ENCODE measurements at places on chromosomes 6 and 20.

DNA sequence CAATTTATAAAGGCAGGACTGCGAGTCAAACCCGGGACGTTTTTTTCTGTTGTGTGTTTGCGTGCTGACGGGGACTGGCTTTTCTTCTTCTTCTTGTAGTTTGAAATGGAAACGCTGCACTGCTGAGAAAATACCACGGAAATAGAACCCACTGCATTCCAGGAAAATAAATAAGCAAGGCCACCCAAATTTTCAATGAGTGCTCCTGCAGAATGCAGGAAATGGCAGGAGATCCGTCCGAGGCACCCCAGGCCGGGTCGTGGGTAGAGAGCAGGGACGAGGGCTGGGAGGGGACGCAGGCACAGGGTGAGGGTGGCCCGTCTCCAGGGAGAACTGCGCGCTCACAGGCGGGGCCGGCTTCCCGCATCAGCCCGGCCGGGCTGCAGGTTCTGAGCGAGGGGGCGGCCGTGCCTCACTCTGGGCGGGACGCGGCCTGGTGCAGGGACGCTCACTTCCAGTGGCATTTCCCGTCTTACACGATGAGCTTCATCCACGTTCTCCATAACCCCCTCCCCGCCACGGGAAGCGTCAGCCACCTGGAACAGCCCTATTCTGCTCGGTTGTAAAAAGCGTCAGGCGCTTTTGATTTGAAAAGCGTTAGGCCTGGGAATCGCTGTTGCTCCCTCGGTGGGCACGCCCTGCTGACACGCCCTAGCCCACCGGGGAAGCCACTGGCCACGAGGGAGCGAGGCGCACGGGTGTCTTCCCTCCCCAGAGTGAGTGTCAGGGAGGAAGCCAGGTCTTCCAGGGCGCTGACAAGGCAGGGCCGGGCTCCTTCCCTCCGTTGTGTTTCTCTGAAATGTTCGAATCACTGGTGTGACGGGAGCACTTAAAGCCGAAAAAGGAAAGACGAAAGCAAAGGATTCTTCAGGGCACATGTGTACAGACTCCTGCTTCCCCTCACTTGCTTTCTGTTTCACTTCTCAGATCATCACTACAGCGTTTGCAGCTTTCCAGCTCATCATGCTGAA, 17.9 kb upstream of the EXOC2 start:
- no peak for DNase-seq

DNA sequence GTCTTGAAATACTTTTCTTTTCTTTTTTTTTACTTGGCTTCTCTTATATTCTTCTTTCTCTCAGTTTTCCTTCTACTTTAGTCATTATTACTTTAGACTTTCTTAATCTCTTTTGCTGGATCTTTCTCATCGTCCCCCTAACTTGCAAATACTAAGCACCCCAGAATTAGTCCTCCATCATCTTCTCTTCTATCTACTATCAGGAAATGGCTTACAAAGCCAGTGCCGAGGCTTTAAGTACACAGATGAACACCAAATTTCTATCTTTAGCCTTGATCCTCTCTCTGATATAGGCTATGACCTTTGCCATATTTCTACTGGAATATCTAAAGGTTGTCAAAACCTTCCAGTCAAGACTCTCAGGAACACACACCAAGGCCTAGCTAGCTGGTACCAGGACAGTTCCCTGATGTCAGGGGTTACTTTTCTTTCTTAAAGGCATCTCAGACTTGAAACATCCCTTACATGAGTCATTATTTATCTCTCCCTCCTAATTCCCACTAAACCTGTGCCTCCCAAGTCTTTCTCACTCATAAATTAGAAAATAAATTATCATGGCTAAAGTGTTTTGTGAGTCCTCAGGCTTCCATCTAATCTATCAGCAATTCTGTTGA, 278.6 kb upstream of the TCF21 start:
- DNase-seq: no peak

GRCh38 chr6:79465381-79465780, 71.8 kb downstream of the LCA5 start:
- no peak for DNase-seq

DNA sequence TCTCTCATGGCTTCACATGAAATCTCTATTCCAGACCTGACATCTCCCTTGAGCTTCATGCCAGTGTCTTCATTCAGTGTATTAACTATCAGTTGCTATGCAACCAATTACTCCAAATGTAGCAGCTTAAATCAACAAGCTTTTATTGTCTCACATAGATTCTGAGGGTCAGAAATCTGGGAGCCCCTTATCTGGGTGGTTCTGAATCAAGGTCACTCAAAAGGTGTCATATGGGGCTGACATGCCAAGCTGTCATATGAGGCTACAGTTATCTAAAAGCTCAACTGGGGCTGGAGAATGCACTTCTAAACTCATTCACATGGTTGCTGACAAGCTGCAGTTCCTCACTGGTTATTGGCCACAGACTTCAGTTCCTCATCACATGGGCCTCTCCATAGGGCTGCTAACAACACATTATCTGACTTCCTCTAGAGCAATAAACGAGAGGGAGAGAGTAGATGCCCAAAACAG, 7.3 kb upstream of the CGA start:
- no peak for DNase-seq

- DNase-seq: no peak
These were observed 461.9 kb downstream of the KIF16B start for GRCh38 chr20:16111172-16111832.

- no peak for DNase-seq
These were observed 142.9 kb downstream of the HIVEP2 start for GRCh38 chr6:142802124-142802523.

GRCh38 chr6:164370773-164371172, 938.6 kb downstream of the C6orf118 start:
- no peak for DNase-seq

GRCh38 chr6:107691062-107691751, 132.9 kb downstream of the SCML4 start:
- no peak for DNase-seq

DNA sequence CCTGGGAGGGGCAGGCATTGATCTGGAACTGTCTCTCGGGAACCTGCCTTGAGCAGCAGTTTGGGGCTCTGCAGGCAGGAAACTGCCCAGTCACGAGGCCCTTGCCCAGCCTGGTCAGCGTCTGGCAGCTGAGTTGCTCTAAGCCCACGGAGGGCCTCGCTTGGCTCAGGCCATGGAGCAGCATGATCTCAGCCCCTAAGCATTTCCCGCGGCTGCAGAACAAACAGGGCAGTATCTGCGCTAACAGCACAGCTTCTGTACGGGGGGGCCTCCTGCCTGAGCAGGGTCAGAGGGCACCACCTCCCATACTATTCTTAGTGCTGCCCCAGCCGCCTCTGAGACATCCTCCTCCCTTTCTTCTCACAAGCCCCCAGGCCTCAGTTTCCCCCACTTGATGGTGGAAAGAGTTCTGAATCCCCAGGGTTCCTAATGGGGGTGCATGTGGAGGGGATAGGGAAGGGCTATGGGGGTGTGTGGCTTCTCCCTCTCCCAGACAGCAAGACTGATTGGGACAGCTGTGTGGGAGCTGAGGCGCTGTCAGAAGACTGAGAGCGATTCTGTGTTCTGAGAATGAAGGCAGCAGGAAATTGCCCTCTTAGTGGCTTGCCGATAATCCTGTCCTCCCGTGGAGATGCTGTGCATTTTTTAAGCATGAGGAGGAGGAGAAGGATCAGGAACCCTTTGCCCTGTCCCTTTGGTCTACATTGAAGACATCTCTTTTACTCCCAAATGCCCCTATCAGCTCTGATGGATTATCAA, 46.4 kb downstream of the MOCS1 start:
- no peak for DNase-seq

GRCh38 chr20:34493646-34494045, 22.6 kb upstream of the DYNLRB1 start:
- DNase-seq: no peak

- no peak for DNase-seq
These were observed 12.9 kb downstream of the RPS6KA2 start for GRCh38 chr6:166614171-166614583.

DNA sequence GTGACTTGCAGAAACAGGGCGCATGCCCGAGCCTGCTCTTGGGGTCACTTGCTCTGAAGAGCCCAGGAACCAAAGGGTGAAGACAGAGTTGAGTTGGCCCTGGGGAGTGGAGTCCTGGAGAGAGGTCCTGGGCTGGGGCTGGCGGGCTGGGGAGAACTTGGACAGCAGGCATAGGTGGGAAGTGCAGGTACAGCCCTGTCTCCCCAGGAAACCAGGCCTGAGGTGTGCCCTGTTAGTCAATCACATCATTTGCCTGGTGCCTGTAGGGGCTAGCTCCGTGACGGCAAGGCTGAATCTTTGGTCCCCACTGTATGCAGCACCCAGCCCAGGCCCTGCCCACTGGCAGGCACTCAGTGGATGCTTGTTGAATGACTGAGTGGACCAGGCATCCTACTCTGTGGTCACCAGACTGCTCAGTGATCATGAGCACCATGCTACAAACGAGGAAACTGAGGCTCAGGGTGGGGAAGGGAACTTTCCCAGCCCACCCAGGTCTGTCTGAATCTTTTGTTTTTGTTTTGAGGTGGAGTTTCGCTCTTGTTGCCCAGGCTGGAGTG, 15.6 kb upstream of the NOL4L start:
- DNase-seq: no peak

DNA sequence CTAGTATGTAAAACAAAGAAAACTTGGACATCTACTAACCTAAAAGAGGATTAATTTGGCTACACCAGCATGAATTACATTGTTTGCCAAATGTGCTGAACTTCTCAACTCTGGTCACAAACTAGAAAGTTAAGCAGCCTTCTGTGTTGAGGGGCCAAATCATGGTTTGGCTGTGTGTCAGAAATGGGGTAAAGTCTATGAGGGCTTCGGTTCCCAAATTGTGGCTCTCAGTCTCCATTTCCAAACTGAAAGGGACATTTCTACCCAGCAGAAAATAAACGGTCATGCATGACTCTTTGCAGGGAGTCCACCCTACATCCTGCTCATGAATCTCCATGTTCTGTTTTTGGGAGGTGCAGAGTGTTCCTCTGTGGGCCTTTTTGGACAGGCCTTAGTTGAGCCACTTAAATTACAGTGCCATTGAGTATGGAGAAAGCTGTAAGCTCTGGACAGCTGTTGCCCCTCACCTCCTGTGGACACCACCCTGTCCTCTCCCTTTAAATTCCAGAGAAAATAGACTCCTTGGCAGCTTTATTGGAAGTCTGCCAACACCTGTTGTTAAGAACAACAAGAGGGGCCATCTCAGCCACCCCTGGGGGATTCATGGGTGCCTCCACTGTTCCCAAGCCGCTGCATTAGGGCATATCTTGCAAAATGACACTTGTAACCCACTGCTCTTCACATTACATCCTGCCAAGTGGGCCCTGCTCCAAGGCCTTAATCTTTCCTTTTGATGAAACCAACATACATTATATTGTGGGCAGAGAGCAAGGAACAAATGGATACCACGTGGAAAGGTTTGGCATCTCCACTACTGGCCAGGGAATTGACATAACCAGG, 27.5 kb upstream of the SNRPC start:
- no peak for DNase-seq

GRCh38 chr6:136987526-136987925, 57.2 kb downstream of the IL20RA start:
- no peak for DNase-seq

- DNase-seq: no peak
These were observed 123.4 kb downstream of the MAFB start for GRCh38 chr20:40565682-40566040.

DNA sequence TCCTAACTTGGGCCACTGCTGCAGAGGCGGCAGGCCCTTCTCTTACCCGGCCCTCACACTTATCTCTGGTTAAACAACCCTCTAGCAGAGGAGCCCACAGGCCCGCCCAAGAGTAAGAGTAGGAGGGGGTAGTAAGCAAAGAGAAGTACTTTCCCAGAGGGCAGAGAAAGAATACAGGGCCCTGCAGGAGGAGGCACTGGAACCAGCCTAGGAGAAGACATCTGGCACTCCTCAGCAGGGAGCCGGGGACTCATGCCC, 10.1 kb downstream of the MTCH1 start:
- DNase-seq: no peak

DNA sequence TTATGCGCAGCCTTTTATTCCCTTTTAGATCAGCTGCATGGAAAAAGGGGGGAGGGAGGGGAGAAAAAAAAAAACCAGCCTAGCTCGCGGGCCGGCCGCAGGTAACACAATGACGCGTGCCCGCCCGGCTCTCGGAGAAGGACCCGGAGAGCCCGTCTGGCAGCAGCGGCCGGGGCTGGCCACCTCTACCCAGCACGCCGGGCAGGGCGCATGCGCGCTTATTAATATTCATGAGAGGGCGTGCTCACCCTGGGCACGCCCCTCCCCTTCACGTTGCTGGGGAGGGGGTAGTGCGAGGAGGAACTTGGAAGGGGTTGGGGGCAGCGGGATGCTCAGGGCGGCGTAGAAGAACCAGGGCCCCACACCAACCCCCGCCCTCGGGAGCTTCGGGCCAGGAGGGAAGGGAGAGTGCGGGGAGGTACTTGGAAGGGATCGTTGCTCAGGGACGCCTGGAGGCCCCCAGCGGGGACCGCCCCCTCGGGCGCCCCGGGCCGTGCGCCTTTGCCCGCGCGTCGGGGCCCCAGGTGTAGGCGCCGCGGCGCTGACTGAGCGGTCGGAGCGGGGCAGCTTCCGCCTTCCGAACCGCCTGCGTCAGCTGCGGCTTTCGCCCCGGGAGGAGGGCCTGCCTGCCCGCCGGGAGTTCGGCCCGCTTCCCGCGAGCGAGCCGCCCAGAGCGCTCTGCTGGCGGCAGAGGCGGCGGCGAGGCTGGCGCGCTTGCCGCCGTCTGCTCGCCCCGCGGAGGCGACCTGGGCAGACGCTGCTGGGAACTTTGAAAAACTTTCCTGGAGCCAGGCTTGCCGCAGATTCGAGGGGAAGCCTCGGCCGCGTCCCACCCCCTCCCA, at the start of gene JAG1:
JAG1 (minus strand) TSS at position 158 of the 842 bp plus-strand sequence. CDS start 469 bp downstream, outside the sequence.
- no peak for DNase-seq

DNA sequence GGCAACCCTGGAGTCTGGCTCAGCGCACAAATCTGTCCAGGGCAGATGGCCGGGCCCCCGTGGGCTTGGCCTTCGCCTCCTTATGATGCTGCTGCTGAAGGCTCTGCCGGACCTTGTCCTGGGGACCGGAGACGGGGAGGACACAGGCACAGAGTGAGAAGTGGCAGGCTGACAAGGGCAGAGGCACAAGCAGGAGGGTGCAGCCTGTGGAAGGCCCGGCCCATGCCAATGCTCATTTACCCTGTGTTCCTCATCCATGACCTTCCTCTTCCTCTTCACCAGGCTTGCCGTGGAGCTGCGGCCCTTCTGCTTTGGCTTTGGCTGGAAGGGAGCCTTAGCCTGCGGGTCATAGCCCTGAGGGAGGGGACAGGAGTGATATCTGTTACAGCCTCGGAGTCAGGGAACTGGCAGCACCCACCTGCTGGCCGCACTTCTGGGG, 2.4 kb downstream of the B3GALT4 start:
- no peak for DNase-seq

- no peak for DNase-seq
These were observed 8.5 kb downstream of the TRAM2 start for GRCh38 chr6:52568320-52568719.

GRCh38 chr6:152098683-152099082, 291.2 kb downstream of the ESR1 start:
- no peak for DNase-seq
